B cell (primary cell): ENCODE measurements at places on chromosomes 7 and 10. TPM values are rescaled to one million over a fixed set of nuclear protein-coding genes. Genes with fewer than 3 reads are reported as not detected.

ECHDC3 gene
- polyA plus RNA-seq = 1.9 and 3.9 TPM in 2 replicates

WBP1L gene
- polyA plus RNA-seq = 13.4 and 14.3 TPM in 2 replicates

PLXDC2 gene
- polyA plus RNA-seq = 0.07 and 0.17 TPM in 2 replicates

DNA sequence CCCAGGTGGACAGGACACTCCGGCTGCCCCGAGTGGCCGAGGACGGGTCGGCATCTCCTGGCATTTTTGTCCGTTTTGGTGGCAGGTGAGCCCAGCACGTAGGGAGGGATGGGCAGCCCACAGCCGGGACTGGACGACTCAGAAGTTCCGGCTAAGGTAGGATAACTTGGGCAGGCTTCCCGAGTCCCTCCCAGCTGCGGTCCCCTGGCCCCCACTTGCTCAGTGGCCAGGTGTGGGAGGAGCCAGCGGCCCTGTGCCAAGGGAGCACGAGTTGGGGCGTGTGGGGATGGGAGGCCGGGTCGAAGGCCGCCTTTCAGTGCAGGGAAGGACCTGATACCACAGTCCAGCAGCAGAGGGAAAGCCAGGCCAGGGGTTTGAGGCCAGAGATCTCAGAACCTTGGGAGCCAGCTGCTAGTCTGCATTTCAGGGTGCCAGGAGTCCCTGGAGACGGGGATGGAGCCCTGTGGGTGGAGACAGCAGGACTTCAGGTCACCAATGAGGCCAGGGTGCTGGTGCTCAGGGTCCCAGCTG, 58.5 kb downstream of the PWWP2B start:
- H3K27ac ChIP-seq = no peak overlapping the region
- no peak for DNase-seq
- H3K4me3 ChIP-seq = no peak overlapping the region
- H3K27me3 ChIP-seq = no peaks in the 10 kb centered on the region
- peaks cover 33% of the 10 kb centered on the region for H3K4me1 ChIP-seq

- H3K4me1 ChIP-seq = no peaks in the 10 kb centered on the region
- no peaks in the 10 kb centered on the region for H3K36me3 ChIP-seq
- no peak for DNase-seq
- H3K27me3 ChIP-seq = peaks cover under 1% of the 10 kb centered on the region
- no peak overlapping the region for H3K4me3 ChIP-seq
Measured at GRCh38 chr10:6957851-6958250, 377.8 kb upstream of the PRKCQ start.

- peaks cover 34% of the 10 kb centered on the region for H3K4me1 ChIP-seq
- peak overlapping the region; percentile 92 for H3K27ac ChIP-seq
- peak; percentile 55 for DNase-seq
- H3K4me3 ChIP-seq = peak overlapping the region; percentile 34
- peaks cover 17% of the 10 kb centered on the region for H3K36me3 ChIP-seq
Measured at GRCh38 chr7:130941322-130942210, 207.6 kb upstream of the KLF14 start.

- H3K27me3 ChIP-seq = no peaks in the 10 kb centered on the region
- no peak overlapping the region for H3K4me3 ChIP-seq
- DNase-seq = no peak
Measured at GRCh38 chr10:118811675-118812392, 57.1 kb upstream of the CACUL1 start.

DNA sequence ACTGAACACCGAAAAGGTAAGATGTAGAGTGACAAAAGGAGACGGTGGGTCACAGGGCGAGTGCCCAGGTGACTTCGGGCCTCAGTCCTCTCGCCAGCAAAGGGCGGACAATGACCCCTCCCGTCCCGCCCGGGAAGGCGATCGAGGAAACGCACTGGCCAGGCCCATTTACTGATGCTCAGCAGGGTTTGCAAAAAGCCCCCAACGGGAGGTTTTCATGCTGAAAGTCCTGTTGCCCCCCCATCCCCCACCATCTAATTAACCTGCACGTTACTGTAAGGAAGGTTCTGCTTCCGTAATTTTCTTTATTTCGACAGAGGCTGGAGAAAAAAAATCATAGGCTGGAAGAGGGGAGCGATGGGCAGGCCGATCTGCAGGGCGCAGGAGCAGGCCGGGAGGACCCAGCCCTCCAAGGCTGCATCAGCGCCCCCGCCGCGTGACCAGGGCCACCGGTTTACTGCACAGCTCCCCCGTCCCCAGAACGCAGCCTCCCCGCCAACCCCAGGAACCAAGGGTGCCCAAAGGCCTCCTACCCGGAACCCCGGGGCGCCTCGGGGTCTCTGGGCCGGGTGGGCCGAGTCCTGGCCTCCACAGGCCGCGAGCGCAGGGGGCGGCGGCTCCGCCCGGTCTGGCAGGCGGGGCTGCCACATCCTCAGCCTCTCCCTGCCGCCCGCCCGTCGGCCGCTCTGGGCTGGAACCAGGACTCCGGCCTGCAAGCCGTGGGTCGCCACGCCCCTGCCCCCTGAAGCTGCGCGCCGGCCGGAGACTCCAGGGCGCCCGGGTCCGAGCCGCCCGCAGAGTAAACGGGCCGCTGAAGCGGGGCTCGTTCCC, 613 bp downstream of the OAT start:
- H3K36me3 ChIP-seq = no peaks in the 10 kb centered on the region
- no peak overlapping the region for H3K27ac ChIP-seq
- peaks cover 11% of the 10 kb centered on the region for H3K27me3 ChIP-seq
- peak; percentile 69 for DNase-seq

DNA sequence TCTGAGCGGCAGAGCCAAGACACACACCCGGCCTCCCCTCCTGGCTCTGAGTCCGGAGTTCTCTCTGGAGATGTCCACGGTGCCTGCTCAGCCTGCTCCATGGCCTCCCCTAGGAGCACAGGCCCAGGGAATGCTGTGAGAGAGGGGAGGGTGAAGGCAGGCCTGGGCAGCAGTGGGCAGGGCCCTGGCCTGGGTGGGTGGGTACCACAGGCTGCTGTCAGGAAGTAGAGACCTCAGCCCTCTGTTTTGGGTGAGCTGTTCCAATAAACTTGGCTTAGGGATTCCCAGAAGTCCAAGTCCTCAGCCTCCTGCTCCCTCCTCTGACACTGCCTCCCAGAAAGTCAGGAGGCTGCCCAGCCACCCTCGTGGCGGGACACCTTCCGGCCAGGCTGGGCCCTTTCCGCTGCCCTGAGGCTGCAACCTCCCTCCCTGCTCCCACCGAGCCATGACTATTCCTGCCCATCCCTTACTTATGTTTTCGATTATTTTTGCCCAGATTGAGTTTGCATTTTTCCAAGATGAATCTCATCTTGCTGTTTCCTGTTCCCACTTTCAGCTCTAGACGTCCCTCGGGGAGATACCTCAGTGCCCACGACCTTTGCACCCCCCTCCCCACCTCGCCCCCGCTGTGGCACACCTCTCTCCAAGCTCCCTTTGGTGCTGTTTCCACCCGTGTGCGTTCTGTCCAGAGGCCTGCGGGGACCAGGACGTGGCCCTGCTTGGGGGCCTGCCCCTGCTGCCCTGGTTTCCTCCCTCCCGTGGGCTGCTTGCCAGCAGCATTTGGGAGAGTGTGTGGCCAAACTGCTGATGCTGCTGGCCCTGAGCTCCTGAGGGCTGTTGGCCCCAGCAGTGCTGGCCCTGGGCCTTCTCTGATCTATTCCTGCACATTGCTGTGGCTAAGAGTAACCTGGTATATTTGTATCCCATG, 5.8 kb upstream of the POLM start:
- no peaks in the 10 kb centered on the region for H3K36me3 ChIP-seq
- no peaks in the 10 kb centered on the region for H3K4me1 ChIP-seq
- no peak for DNase-seq
- no peaks in the 10 kb centered on the region for H3K27me3 ChIP-seq

GRCh38 chr7:141593134-141593533, 41.9 kb downstream of the AGK start:
- H3K4me3 ChIP-seq = no peak overlapping the region
- DNase-seq = no peak
- no peak overlapping the region for H3K27ac ChIP-seq
- H3K36me3 ChIP-seq = peaks cover 14% of the 10 kb centered on the region
- H3K27me3 ChIP-seq = no peaks in the 10 kb centered on the region

GRCh38 chr7:96495751-96496216, 173.9 kb upstream of the SLC25A13 start:
- H3K27ac ChIP-seq = no peak overlapping the region
- no peaks in the 10 kb centered on the region for H3K36me3 ChIP-seq
- DNase-seq = no peak
- H3K4me3 ChIP-seq = no peak overlapping the region
- no peaks in the 10 kb centered on the region for H3K4me1 ChIP-seq
